H1 (cell line): ENCODE measurements at places on chromosomes 5 and 9.

- DNase-seq, result no peak
Measured at GRCh38 chr5:96919754-96920197, 16.1 kb upstream of the LNPEP start.

DNA sequence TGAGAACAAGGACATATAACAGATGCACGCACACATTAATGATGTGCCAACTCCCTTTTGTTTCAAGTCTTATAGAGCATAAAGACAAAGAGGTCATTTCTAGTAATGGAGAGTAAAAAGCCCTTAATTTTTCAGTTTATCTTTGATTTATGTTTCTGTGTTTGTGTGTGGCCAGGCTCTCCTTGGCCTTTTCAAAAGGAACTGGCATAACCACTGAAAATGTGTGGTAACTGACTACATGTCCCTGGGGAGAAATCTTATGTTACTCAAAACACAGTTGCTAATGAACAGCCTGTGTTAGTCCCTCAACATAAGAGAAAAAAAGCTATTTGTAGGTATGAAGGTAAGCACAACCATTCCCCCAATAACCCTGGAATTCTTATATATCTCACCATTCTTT lies 47.6 kb upstream of the SHOC1 start:
- no peak for DNase-seq

DNA sequence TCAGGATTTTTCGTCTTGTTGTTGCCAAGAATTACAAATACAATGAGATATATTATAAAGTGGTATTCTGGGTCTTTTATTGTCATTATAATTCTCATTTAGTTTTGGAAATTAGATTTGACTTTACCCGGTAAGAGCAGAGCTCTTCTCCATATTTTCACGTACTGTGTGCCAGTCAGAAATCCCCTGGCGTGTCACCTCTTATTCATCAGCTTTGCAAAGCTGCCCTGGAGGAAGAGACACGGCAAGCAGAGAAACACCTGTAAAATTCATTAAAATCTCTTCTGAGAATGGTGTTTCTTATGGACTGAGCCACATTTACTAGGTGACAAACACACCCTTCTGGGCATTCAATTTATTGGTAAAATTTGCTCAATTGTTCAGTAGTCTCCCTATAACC lies 440.4 kb downstream of the HINT1 start:
- DNase-seq, result no peak

DNA sequence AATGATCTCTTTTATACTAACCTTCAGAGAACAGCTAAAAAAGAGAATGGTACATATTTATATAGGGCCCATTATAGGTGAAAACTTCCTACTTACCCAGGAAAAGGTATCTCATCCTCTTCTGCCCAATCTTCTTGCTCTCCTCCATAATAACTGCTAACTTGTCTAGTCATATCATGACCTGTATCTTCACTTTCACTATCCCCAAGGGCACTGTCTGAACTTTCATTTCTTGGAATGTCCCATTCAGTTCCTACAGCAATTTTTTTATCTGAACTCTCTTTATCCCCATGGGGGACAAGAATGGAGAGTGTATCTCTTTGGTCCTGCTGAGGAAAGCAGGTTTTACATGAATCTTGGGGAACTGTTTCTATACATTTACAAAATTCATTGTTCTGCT lies 36.4 kb upstream of the RAPGEF6 start:
- DNase-seq, result no peak
